ELR (cell line): ENCODE measurements at places on chromosomes 7 and 10.

DNA sequence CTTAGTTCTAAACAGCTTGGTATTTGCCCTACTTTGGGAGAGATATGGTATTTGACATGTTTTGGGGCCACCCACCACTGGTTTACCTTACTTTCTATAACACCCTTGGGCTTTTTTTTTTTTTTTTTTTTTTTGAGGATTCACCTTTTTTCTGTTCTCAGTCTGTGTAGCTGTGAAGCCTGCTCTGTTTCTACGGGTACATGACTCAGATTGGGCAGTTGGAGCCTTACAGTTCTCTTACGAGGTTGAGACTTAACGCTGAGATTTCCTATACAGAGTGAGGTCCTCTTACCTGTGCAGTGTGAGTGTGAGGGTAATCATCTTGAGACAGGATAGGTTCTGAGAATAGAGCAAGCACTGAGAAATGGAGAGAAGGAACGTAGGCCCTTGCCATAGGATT is 77.5 kb downstream of the CDK13 start:
- no peak for DNase-seq

DNA sequence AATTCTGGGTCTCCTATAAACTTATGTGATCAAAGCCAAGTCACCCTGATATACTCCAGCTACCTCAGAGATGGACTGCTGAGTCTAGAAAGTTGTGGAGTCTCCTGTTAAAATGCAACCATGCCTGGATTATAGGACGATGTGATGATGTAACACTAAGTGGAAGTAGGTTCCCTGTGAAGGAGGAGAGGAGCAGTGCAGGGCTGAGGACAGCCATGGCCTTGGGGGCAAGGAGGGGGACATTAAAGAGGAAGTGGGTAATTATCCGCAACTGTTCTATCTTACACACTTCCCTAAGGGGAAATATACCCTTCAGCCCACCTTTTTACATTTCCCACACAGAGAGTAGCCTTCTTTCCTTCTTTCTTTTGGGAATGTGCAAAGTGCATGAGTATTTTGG is 63.8 kb downstream of the MTPN start:
- DNase-seq = no peak

DNA sequence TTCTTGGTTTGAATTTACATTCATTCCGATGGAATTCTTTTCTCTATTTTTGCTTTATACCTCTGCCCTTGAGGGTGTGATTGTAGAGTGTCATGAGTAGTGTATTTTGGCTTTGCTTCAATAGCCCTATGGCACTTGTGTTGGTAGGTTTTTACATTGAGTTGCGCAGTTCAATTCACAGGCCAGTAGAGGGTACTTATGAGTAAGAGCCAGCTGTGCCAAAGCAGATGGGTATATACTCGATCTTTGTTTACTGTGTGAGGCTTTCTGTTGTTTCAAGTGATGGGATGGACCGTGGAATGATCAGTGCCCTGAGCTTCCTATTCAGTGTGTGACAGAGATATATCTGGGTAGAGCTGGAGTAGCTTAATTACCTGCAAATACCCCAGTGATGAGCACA is 4.3 kb upstream of the AKR1C3 start:
- DNase-seq = peak; percentile 67

DNA sequence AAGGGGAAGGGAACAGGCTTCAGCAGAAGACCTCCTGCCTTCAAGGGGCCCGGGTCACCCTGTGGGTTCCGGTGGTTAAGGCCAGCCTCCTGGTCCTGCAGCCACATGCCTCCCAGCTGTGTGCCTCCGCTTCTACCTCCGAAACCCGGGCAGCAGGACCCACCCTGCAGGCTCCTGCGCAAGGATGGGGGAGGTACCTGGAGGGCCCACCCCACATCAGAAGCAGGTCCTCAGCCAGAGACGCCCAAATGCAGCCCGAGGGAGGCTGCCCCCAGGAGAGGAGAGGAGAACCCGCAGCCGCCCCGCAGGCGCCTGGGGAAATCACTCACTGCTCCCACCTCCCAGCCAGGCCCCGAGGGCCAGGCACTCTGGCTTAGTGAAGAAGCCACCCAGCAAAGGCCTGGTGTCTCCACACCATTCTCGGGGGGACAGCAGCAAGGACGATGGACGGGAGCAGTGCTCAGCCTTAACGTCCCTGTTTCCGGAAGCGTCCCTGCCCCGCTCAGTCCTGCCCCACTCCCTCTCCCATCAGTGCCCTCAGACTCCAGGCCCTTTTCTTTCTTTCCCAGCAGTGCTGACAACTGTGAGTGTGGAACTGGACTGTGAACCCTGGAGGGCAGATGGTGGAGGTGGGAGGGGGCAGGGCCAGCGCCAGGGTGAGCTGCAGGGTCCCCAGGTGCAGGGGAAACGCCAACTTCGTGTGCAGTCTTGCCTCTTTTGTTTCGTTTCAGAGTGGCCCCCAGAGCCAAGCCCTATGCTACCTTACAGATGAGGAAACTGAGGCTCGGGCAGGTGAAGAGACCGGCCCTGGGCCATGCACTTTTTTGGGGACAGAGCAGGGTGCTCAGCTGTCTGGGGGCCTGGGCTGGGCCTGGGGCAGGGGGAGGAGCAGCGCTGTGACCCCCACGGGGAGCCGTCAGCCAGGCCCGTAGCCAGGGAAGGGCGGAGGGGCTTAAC is 138.0 kb downstream of the FAM53B start:
- no peak for DNase-seq

GRCh38 chr7:100171087-100171681 is 2.8 kb upstream of the GAL3ST4 start:
- no peak for DNase-seq

- peak; percentile 8 for DNase-seq
These were observed 12.2 kb downstream of the CCDC6 start for GRCh38 chr10:59894114-59894513.
